Fibroblast of lung (primary cell): ENCODE measurements at places on chromosomes 1 and 21.

- no peak overlapping the region for H3K4me3 ChIP-seq
- no peak overlapping the region for H3K27ac ChIP-seq
- peaks cover 3% of the 10 kb centered on the region for H3K27me3 ChIP-seq
Measured at GRCh38 chr1:197954718-197955418, 37.7 kb downstream of the LHX9 start.

DNA sequence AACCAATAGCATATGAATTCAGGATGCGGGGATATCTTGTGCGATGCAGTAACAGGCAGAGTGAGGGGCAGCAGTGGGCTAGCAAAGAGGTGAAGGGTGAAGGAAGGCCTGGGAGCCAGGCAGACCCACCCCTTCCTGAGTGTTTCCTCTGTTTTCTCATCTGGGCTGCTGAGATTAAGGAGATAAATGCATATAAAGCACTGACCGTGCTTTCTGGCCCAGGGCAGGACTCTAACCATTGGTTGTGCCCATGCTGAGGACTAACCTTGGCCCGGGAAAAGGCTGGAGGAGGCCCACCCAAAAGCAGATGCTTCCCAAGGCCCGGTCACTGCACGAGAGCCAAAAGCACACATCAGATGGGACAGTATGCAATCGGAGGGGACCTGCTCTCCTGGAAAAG is 87.6 kb downstream of the PSMG1 start:
- no peaks in the 10 kb centered on the region for H3K36me3 ChIP-seq
- H3K27ac ChIP-seq: no peak overlapping the region

DNA sequence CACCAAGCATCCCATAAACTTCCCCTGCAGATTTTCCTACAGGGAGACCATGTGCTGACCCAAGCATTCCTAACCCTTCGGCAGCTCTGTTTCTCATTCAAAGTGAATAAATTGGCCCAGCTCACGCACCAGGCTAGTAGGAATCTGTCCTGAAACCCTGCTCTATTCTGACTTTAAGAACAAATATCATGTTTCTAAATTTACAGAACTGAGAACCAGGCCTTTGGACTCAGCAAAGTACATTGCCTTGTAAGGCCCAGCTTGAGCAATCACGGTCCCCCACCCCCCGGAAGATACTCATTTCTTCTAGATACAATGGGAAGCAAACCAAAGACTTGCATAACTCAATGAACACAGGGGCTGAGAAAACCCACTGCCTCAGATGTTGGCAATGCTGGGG is 160.1 kb upstream of the NFIA start:
- H3K27ac ChIP-seq: no peak overlapping the region
- H3K27me3 ChIP-seq: no peaks in the 10 kb centered on the region
- peak; percentile 4 for DNase-seq
- H3K4me1 ChIP-seq: no peaks in the 10 kb centered on the region

DNA sequence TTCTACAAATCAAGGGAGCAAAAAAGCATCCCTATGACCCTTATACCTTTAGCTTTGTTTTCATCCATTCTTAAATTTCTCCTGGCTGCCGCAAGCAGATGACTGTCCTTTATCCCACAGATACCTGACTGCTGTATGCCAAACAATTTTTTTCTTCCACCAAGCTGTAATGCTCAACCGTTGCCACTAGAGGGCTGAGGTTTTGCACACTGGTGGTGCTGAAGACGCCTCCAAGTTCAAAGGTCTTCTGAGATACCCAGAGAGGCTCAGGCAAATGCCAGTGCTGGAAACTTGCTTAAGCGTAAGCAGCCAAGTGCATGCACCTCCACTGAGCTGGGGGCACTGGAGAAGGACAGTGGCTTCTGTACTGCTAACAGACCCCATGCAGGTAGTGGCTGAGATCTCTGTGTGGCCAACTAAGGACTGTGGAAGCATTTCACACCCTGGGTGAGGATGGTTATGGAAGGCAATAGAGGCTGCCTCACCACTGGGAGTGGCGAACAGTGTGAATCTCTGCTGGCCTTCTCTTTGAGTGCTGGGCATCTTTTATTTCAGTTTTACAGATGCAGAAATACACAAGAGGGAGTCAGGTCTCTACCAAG is 28.5 kb downstream of the CNIH3 start:
- H3K27me3 ChIP-seq: no peaks in the 10 kb centered on the region
- H3K4me3 ChIP-seq: no peak overlapping the region
- H3K4me1 ChIP-seq: no peaks in the 10 kb centered on the region
- H3K27ac ChIP-seq: no peak overlapping the region
- peaks cover 3% of the 10 kb centered on the region for H3K36me3 ChIP-seq

DNA sequence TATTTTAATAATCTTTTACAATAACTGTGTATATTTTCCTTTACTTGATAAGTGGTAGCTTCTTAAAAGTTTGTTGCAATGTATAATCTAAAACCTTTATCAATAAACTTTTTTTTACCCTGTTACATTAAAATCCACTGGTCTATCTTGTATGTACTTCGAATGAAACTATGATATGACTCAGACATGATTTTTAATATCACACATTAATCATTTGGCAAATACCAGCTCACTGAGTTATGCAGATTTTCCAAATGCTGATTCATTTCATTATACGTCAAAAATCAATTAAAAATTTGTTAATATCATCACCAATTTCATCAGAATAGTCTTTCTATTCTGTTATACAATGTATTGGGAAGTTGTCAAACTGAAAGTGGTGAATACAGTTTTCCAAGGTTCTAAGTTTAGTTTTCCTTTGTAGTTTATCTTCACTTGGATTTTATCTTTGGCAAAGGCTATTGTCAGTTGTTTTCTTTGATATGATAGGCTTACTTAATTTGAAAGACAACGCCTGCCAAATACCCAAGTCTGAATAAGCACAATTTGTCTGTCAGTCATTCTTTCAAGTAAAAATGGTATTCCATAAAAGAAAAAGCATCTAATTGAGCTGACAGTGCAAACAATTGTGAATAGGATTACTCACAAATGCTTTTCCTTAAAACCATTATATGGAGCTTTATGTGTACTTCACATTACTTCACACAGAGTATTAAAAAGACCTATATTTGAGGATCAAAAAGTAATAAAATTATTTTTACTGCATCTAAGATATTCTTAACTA is 127.0 kb downstream of the NME7 start:
- no peaks in the 10 kb centered on the region for H3K4me1 ChIP-seq
- no peaks in the 10 kb centered on the region for H3K36me3 ChIP-seq
- DNase-seq: peak; percentile 23
- H3K27ac ChIP-seq: no peak overlapping the region

- H3K36me3 ChIP-seq: no peaks in the 10 kb centered on the region
- no peaks in the 10 kb centered on the region for H3K27me3 ChIP-seq
- H3K4me3 ChIP-seq: no peak overlapping the region
- no peaks in the 10 kb centered on the region for H3K4me1 ChIP-seq
- no peak overlapping the region for H3K27ac ChIP-seq
Measured at GRCh38 chr1:157274698-157275534, 136.7 kb upstream of the ETV3 start.

GRCh38 chr1:209368864-209369598 is 214.5 kb upstream of the CAMK1G start:
- H3K27ac ChIP-seq: peak overlapping the region; percentile 35
- no peaks in the 10 kb centered on the region for H3K27me3 ChIP-seq
- no peak overlapping the region for H3K4me3 ChIP-seq

DNA sequence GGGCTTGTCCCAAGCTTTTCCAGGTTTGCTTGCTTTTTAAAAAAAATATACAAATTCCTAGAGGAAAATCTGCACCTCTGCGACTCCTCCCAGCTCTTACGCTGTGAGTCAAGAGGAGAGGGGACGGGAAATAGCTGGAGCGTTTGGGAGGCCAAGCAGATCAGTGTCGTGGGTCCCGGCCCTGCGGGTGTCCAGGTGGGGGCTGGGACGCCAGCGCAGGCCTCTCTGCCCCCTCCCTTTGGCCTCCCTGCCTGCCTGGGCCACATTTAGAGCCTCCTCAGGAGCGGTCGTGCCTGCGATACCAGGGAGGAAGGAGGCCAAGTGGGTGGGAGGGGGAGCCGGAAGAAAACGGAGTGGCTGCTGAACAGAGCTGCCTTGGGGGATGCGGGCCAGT is 9.0 kb downstream of the WNT4 start:
- H3K36me3 ChIP-seq: no peaks in the 10 kb centered on the region
- DNase-seq: no peak
- H3K4me1 ChIP-seq: peaks cover 8% of the 10 kb centered on the region
- H3K27me3 ChIP-seq: no peaks in the 10 kb centered on the region

DNA sequence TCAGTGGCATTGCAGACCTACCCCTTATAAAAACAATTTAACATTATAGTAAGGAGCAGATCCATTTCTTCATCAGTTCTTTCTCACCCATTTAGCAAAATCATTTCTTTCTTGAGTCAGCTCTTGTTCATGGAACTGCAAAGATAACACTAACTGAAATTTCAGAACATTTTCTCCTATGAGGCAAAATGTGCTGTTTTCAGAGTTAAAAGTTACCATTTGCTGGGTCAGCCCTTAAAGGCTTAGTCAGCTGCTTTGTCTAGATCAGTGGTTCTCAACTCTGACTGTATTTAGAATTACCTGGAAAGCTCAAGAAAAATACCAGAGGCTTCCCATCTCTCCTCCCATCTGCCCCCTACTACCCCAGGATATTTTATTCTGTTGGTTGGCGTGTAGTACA is 12.2 kb downstream of the METTL13 start:
- H3K4me3 ChIP-seq: no peak overlapping the region
- peaks cover 20% of the 10 kb centered on the region for H3K36me3 ChIP-seq
- no peaks in the 10 kb centered on the region for H3K27me3 ChIP-seq

DNA sequence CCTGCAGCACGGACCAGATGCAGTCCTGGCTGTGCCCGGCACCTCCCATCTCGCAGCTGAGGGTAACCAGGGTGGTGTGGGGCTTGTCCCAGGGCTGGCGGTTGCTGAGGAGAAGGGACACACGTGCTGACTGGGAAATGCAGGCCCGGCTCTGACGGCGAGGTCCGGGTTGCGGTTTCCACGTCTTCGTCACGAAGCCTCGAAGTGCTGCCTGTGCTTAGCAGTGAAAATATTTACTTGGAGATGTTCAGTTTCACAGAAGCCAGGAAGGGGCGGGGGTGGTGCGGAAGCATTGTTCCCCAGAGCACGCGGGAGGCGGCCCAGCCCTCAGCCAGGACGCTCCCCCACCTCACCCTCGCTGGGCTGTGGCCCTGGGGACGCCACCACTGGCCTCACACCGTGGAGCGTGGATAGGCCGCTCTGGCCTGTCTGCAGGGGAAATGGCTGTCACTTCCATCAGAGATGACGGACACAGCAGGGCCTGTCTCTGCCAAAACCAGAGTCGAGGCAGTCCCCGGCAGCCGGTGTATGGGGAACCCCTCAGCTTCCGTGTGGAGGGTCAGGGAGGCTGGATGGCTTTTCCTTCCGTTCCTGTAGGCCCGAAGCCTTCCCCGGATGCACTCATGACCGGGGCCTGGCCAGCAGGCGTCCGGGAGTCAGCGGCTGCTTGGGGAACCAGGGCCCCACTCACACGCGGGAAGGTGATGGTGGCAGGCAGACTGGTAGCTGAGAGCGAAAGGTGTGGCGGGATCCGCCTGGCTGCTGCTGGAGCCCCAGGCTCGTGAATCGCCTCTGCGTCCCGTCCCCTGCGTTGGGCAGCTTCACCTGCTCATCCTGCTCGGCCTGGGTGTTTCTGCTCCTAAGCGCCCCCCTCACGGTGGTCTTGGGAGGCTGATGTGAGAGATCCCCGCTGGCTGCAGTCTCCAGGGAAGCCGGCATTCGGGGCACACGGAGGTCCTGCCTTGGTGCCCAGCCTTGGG is 14.7 kb upstream of the POFUT2 start:
- peaks cover 16% of the 10 kb centered on the region for H3K4me1 ChIP-seq
- peak overlapping the region; percentile 52 for H3K27ac ChIP-seq
- no peaks in the 10 kb centered on the region for H3K36me3 ChIP-seq
- no peaks in the 10 kb centered on the region for H3K27me3 ChIP-seq
- no peak for DNase-seq

DNA sequence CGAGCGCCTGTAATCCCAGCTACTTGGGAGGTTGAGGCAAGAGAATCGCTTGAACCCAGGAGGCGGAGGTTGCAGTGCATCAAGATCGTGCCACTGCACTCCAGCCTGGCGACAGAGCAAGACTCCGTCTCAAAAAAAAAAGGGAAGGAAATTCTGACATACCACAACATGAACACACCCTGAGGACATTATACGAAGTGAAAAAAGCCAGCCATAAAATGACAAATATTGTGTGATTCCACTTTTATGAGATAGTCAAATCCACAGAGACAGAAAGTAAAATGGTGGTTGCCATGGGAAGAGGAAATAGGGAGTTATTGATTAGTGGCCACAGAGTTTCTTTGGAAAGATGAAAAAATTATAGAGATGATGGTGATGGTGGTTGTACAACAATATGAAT is 41.7 kb downstream of the EVI5 start:
- no peak overlapping the region for H3K4me3 ChIP-seq
- H3K4me1 ChIP-seq: no peaks in the 10 kb centered on the region
- H3K36me3 ChIP-seq: no peaks in the 10 kb centered on the region
- H3K27me3 ChIP-seq: no peaks in the 10 kb centered on the region
- H3K27ac ChIP-seq: no peak overlapping the region

- peaks cover 2% of the 10 kb centered on the region for H3K4me1 ChIP-seq
- no peak overlapping the region for H3K27ac ChIP-seq
- no peak for DNase-seq
- no peaks in the 10 kb centered on the region for H3K27me3 ChIP-seq
- H3K4me3 ChIP-seq: peak overlapping the region; percentile 5
Measured at GRCh38 chr21:29301691-29302090, 3.0 kb downstream of the BACH1 start.

DNA sequence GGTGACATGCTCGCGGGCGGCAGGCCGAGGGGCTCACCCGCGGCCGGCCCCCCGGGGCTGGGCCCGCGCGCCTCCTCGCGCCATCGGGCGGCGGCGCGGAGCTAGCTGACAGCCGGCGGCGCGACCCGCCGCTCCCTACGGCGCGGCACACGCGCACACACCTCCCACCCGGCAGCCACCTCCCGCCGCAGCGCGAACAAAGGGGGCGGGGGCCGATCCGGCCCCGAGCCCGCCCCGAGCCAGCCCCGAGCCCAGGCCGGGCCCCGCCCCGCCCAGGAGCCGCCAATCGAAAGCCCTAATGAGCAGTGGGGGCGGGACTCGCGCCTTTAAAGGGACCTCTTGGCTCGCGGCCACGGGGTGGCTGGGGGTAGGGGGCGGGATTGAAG is at the start of gene KIF21B:
KIF21B (minus strand) TSS at position 198 of the 386 bp plus-strand sequence. CDS start 331 bp downstream, outside the sequence.
- no peaks in the 10 kb centered on the region for H3K36me3 ChIP-seq
- peaks cover 7% of the 10 kb centered on the region for H3K27me3 ChIP-seq
- H3K4me1 ChIP-seq: no peaks in the 10 kb centered on the region
- H3K27ac ChIP-seq: no peak within 1 kb of the TSS
- H3K4me3 ChIP-seq: peak within 1 kb of the TSS; percentile 1
- DNase-seq: peak; percentile 50

DNA sequence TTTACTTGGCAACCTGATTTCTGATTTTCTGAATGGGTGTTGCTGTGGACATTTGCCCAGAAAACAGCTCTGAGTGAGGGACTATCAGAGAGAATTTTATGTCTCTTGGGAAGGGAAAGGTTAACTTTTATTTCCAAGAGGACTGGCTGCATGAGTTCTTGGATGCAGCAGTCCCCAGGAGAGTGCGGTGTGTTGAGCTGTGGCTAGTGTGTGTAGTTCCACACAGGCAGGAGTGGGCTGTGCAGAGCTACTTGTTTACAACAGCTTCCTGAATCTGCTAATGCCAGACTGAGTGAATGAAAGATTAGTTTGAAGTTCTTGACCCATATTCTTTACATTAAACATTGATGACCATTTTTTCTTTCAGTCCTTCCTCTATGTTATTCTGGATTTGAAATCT is 41.0 kb upstream of the APOBEC4 start:
- no peaks in the 10 kb centered on the region for H3K36me3 ChIP-seq
- H3K4me3 ChIP-seq: no peak overlapping the region
- DNase-seq: no peak

GRCh38 chr1:220504329-220504728 is 23.6 kb upstream of the MARK1 start:
- H3K4me1 ChIP-seq: no peaks in the 10 kb centered on the region
- no peak for DNase-seq
- H3K36me3 ChIP-seq: no peaks in the 10 kb centered on the region
- H3K4me3 ChIP-seq: no peak overlapping the region
- H3K27me3 ChIP-seq: no peaks in the 10 kb centered on the region

GRCh38 chr1:921011-921837 is 2.5 kb upstream of the SAMD11 start:
- DNase-seq: peak; percentile 68
- no peak overlapping the region for H3K4me3 ChIP-seq
